ENCODE measurements at places on chromosomes 2 and 18. TPM values are rescaled to one million over a fixed set of nuclear protein-coding genes. Genes with fewer than 3 reads are reported as not detected.

Gene INHBB
- not detected for total RNA-seq

Gene FBXO36
- 3.7 TPM for total RNA-seq

Gene ALPP
- total RNA-seq: not detected

Gene MEIS1
- 55.5 TPM for total RNA-seq

Gene OTOS
- not detected for total RNA-seq

Gene FAM124B
- not detected for total RNA-seq

Gene PSMA8
- not detected for total RNA-seq

Gene CPSF3
- total RNA-seq: 76.4 TPM

Gene CNDP1
- not detected for total RNA-seq

Gene KRTCAP3
- total RNA-seq: not detected

Gene NR4A2
- total RNA-seq: 0.18 TPM

Gene AQP12B
- total RNA-seq: not detected

Gene GLI2
- 4.9 TPM for total RNA-seq
